Stimulated activated CD4-positive, alpha-beta T cell treated with anti-CD3 and anti-CD28 coated beads, Interleukin-12 subunit alpha, Interleukin-12 subunit beta, amount 100 ng/mL, for 24 hours (primary cell): ENCODE measurements at places on chromosomes 4 and X.

- DNase-seq, result no peak
Observed at GRCh38 chr4:150250293-150250997, 172.2 kb downstream of the DCLK2 start.

GRCh38 chrX:100850317-100850716 is 23.8 kb downstream of the NOX1 start:
- DNase-seq, result no peak

GRCh38 chr4:143554728-143555597 is 41.5 kb downstream of the SMARCA5 start:
- DNase-seq, result peak; percentile 12

- DNase-seq, result no peak
Observed at GRCh38 chr4:476501-476900, 22.5 kb downstream of the ZNF721 start.

- DNase-seq, result no peak
Observed at GRCh38 chr4:54586320-54586955, 71.3 kb upstream of the KIT start.

DNA sequence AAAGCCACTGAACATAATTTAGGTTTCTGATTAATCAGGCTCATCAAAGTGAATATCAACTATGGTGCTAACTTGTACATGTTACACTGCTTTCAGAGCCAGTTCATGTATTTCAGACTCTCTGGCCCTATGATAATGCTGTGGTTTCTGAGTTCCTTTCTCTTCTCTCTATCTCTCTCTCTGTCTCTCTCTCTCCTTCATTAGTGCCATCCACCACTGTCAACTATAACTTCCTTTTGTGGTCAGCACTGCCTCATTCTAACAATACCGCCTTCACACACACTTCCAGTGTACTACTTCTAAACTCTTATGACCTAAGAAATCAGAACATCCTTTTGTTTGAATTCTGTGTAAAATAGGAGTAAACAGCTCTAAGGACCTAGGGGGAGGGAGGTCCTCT is 907.1 kb downstream of the RPA4 start:
- no peak for DNase-seq

GRCh38 chrX:74523870-74524735 is 90.3 kb downstream of the RLIM start:
- no peak for DNase-seq

GRCh38 chr4:20086067-20086798 is 165.5 kb upstream of the SLIT2 start:
- DNase-seq, result no peak

DNA sequence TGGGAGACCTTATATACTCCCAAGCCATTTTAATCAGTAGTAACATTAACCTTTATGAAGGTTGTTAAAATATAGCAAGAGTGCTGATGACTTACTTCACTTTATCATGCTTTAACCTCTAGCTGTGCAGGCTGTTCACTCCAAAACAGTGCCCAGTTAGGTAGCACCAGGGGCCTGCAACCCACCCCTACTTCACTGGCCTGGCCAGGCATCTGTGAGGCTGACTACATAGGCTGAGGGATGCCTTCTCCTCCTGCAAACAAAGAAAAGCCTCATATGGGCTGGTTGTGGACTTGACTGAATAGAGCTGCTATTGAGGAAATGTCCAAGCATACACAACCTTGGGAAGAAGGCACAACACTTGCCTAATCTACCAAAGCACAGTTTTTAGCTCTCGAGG is 172.8 kb downstream of the SHROOM3 start:
- DNase-seq, result no peak

- DNase-seq, result no peak
Observed at GRCh38 chrX:57177070-57177469, 39.9 kb upstream of the SPIN2A start.

DNA sequence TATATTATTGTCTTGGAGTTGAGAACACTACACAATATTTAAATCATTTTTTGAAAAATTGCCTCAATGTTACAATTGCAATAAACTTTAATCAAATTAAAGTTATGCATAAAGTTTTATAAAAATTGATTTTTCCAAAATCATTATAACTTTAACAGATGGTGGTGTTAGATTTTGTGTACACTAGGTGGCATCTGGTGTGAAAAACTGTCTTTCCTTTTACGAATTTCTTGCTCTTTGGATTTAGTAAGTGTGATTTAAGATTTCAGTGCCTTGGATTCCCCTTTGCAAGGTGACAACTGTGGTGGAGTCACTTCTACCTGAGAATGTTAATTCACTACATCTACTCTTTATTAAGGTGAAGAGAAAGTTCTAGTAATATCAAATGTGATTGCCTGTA is 91.6 kb downstream of the AREG start:
- no peak for DNase-seq

GRCh38 chr4:81876106-81876505 is 404.4 kb upstream of the RASGEF1B start:
- no peak for DNase-seq

DNA sequence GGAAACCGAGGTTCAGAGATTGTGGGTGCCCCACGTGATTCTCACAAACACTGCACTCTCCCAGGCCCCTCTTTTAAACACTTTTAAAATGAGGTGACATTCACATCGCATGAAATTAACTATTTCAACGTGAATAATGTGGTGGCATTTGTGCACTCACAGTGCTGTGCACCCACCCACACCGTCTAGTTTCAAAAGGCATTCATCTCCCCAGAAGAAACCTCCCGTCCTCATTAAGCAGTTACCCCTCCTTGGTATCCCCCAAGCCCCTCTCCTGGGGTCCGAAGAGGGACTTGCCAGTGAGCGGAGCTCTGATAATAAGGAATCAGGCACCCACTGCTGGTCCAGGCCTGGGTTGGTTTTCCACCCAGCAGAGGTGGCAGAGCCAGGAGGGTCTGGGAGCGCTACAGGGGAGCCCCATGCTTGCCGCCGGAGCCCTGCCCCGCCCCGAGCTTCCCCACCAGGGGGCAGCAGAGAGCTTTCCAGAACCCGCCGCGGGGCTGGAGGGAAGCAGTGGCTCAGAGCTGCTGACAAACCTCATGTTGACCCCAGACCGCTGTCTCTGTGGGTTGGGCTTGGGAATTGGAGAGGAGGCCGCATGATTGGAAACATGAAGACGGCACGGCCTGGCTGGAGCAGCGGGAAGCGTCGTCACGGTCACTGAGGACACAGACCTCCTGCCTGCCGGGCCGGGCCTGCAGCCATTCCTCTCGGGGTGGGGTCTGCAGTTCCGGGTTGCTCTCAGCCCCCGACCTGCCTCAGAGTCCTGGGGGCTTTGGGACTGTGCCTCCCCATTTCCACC is 27.5 kb upstream of the HTRA3 start:
- DNase-seq, result peak; percentile 81

DNA sequence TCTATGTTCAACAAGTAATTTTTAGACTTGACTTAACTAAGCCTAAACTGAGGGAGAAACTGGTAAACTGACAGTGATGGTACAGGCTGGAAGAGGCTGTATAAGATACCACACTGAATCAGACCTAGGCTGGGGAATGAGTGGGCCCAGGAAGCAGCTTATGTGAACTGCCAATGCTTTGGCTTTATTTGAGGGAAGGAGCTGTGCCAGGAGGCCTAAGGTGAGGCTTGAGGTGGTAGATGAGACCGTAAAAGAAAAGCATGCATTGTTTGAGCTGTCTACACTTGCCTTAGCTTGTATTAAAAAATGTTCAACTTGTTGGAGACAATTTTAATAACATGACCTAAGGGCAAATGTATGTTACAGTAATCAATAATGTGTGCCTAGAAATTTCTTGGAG is 96.2 kb downstream of the RS1 start:
- no peak for DNase-seq

DNA sequence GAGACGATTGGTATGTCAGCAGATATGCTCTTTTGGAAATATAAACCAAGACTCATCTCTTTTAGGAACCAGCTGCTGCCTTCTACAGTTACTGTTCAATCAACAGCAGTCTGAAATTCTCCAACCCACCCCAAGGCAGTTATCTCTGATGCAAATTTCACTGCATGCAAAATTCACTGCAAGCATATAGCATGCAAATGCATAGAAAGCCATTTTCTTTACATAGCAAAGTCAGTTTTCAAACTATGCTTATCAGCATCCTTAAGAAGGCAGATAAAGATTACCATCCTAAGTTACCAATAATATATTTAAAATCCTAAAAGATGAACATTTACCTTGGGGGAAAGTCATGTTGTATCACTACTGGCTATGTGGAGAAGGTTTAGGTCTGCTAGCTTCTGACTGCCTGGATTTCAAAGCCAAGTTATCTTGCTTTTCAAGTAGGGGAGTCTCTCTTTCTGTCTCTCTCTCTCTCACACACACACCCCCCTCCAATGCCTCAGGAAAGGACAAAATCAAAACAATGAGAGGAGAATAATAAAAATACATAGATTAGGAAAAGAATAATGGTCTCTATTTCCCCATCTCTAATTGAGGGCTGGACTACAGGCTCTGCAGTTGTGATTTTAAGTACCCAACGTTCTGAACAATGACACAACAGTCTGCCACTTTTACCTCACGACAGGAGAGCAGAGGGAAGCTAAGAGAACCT is 1.5 kb downstream of the NMU start:
- DNase-seq, result no peak

DNA sequence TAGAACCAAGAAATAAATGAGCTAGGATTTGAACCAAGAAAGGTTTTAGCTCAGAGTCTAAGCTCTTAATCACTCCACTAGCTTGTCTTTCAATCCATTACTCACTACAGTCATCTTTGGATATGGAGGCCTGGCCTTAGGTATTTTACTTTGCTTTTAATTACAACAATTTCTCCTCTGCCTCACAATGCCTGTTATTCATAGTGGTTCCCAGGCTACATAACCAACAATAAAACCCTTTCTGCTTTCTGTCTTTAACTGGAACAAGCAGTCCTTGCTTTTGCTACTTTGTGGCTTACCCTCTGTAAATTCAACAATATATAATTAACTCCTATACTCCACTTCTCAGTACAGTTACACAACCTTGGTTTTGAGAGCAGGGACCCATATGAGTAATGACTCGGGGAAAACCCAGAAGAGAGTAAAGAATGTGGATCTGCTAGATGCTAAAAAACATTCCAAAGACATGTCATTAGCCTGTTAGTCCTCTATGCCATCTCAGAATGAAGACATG is 94.7 kb upstream of the NAP1L5 start:
- DNase-seq, result no peak

- no peak for DNase-seq
Observed at GRCh38 chr4:37604461-37604860, 81.7 kb downstream of the RELL1 start.

DNA sequence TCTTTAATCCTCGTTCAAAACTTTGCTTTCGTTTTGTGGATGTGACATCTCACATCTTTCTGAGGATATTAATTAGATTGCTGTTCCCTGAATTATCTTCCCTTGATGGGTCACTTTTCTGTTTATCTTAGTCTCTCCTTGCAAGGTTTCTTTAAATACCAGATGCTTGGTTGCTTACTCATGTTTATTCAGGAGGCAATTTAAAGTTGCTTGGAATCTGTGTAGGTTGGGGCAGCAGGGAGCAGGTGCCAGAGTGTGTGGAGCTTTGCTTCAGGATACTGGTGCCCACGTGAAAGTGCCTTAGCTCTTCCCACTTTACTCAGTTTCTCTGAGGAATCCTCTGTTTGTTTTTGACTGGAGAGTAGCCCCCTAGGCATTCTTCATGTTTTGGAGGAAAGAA is 24.0 kb downstream of the ANAPC4 start:
- no peak for DNase-seq

DNA sequence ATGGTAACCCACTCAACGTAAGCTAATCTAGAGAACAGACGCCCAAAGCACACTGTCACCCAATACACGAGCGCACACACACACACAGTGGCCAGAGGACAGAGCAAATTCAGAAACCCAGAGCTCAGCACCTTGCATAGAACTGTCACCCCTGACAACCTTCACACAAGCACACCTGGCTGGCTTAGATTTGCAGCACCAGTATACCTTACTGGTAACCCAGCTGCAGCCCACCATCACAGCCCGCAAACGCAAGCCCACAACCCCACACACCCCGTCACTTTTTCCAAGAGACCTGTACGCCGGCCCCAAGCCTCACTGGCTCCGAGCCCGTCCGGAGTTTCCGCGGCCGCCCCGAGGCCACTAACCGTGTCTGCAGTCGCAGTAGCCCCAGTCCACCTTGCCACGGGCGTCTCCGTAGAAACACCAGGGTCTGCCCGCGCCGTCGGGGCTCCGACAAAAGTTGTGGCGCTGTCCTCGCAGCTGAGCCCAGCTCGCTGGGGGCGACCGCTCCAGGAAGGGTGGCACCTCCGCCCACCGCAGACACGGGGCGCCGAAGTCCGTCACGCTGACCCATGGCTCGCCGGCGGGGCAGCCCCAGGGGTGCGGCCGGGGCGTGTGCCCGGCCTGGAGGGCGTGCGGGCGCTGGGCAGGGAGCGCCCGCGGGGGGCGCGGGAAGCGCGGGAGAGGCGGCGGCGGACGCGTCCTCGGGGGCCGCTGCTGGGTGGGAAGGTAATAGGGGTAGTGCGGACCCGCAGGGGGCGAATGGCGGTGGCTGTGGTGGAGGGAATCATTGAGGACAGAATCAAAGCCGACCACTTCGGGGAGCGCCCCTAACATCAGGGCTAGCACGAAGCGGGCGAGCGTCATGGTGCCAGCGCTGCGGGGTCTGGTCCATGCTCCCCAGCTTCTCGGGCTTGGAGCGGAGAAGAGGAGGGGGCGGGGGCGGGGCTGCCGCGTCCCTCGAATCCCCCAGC is 664 bp downstream of the PRSS12 start:
- DNase-seq, result no peak

- no peak for DNase-seq
Observed at GRCh38 chr4:138341739-138342415, 99.7 kb upstream of the SLC7A11 start.

DNA sequence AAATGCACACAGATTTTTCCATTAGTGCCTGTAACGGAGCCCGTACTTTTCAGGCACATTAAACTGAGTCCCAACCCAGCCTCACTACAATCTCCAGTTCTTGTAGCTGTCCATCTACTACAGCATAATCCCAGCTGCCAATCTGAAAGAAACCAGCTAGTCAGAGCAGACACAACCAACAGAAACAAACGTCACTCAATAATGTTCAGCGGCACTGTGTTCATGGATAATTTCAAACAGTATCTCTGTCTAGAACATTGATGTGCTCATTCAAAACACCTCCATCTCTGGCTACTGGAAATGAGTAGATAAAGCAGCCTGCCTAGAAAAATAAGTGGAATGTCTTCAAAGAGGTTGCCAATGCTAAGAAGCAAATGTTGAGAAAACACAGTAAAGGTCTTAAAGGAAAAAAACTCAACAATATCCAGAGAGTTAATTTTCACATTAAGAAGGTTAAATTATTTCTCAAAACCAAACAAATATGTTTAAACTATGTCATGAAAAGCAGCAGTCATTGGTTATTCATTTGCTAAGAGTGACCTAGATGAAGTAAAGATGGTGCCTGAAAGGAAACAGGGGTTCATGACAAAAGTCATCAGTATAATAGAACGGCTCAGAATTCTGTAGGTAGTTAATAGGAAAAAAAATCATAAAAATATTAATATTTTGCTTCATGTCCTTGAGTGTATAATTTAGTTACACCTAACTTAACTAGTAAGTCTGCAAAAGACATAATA is 245.1 kb upstream of the MAB21L2 start:
- no peak for DNase-seq

- no peak for DNase-seq
Observed at GRCh38 chr4:78293348-78293747, 236.2 kb downstream of the FRAS1 start.
